ENCODE measurements at places on chromosomes 1 and 21. TPM values are rescaled to one million over a fixed set of nuclear protein-coding genes. Genes with fewer than 3 reads are reported as not detected.
A peak's percentile ranks its signal among the peaks of the same experiment; 100 is the strongest.

LAMB3 gene
- 49.4 TPM for polyA plus RNA-seq

FAM151A gene
- polyA plus RNA-seq = 3.7 TPM

HSF2BP gene
- polyA plus RNA-seq = 0.46 TPM

SYCP1 gene
- not detected for polyA plus RNA-seq

SLC9C2 gene
- polyA plus RNA-seq = not detected

C1QB gene
- polyA plus RNA-seq = 225 TPM

KCNK2 gene
- 0.25 TPM for polyA plus RNA-seq

GRCh38 chr1:11013160-11013531 is 692 bp downstream of the TARDBP start:
- peak overlapping the region; percentile 96 for H3K4me3 ChIP-seq
- no peaks in the 10 kb centered on the region for H3K27me3 ChIP-seq
- H3K27ac ChIP-seq = peak overlapping the region; percentile 96
- H3K36me3 ChIP-seq = peaks cover 7% of the 10 kb centered on the region
- DNase-seq = no peak

- DNase-seq = no peak
- H3K4me1 ChIP-seq = no peaks in the 10 kb centered on the region
- peaks cover 24% of the 10 kb centered on the region for H3K27me3 ChIP-seq
- no peaks in the 10 kb centered on the region for H3K36me3 ChIP-seq
Measured at GRCh38 chr1:29361686-29362085, 125.4 kb downstream of the PTPRU start.

AK4 gene
- 10.8 TPM for polyA plus RNA-seq

PROX1 gene
- polyA plus RNA-seq = 1.4 TPM

- H3K36me3 ChIP-seq = peaks cover 4% of the 10 kb centered on the region
- H3K4me3 ChIP-seq = no peak overlapping the region
- H3K27ac ChIP-seq = peak overlapping the region; percentile 78
- no peaks in the 10 kb centered on the region for H3K27me3 ChIP-seq
Measured at GRCh38 chr1:202564958-202565495, 145.2 kb downstream of the SYT2 start.

- peaks cover 9% of the 10 kb centered on the region for H3K36me3 ChIP-seq
- H3K4me3 ChIP-seq = peak overlapping the region; percentile 96
- no peaks in the 10 kb centered on the region for H3K27me3 ChIP-seq
- H3K27ac ChIP-seq = peak overlapping the region; percentile 95
- DNase-seq = peak; percentile 78
Measured at GRCh38 chr1:22053017-22053860, 730 bp downstream of the CDC42 start.

DNA sequence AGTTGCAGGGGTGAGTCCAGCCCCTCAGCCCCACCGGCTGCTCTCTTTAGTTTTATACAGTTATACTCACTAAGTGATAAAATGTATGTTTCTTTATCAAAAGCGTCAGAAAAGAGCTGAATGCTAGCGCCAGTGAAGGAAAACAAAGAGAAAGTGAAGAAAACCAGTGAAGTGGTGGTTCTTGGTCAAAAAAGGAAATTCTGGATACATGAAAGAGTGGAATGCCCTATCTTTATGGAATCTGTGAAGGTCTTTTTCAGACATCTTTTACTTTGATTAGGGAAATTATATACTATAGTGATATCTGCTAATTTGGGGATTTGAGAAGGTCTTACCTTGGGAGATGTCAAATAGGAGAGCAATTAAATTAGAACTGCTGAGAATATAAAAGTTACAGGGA is 41.3 kb downstream of the GPR3 start:
- peak overlapping the region; percentile 62 for H3K27ac ChIP-seq
- H3K4me1 ChIP-seq = peaks cover 97% of the 10 kb centered on the region
- H3K4me3 ChIP-seq = no peak overlapping the region

DNA sequence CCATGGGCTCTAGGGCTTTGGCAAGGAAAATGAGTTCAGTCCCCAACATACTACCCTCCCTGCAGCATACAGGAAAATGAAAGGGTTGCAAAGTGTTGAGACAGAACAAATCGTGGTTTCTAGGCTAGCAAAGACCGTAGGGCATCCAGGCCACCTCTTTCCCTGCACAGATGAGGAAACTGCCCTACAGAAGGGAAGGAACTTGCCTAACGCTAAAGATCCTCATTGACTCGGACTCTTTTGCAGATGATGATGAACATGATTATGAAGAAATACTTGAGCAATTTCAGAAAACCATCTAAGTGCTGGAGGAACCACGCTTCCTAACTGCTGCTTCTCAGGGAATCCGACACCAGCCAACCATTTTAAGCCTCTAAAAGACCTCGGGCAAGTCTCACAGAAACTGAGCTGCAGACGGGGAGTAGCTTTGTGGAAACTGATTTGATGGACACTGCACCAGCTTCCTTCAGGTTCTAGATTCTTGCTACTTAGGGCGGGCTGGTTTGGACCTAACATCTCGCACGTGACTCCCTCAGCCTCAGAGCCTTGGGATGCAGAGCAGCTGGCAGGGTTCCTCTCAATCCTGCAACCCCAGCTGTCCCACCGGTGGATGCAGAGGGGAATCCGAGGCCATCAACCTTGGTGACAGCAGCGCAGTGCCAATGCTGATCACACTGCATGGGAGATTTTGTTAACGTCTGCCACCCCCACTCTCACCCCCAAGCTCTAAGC is 13.4 kb downstream of the THEMIS2 start:
- no peaks in the 10 kb centered on the region for H3K4me1 ChIP-seq
- peak overlapping the region; percentile 42 for H3K27ac ChIP-seq
- peak; percentile 60 for DNase-seq
- H3K36me3 ChIP-seq = no peaks in the 10 kb centered on the region
- H3K4me3 ChIP-seq = no peak overlapping the region

DNA sequence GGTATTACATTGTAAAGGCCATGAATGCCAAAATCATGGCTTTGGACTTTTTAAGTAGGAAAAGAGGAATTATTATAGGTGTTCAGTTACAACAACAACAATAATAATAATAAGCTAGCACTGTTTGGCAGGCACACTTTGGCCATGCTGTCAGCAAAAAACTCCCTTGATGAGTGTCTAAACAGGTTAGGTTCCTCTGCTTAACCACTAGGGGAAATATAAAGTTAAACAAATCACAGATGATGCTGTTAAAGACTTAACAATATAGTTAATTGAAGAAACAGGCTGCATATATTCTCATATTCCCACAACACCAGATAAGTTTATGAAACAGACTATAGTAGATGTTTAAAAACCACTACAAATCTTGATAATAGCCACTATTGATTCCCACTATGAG is 46.4 kb downstream of the RGS21 start:
- no peak overlapping the region for H3K27ac ChIP-seq
- H3K4me1 ChIP-seq = no peaks in the 10 kb centered on the region
- H3K4me3 ChIP-seq = no peak overlapping the region
- no peaks in the 10 kb centered on the region for H3K36me3 ChIP-seq
- DNase-seq = no peak

CRYAA gene
- polyA plus RNA-seq = not detected

CASZ1 gene
- polyA plus RNA-seq = 4.2 TPM

TDRD5 gene
- polyA plus RNA-seq = 0.69 TPM

- H3K36me3 ChIP-seq = no peaks in the 10 kb centered on the region
- no peaks in the 10 kb centered on the region for H3K27me3 ChIP-seq
- H3K4me3 ChIP-seq = no peak overlapping the region
Measured at GRCh38 chr1:67705735-67706453, 20.9 kb downstream of the GADD45A start.

- H3K36me3 ChIP-seq = no peaks in the 10 kb centered on the region
- peak; percentile 49 for DNase-seq
- no peak overlapping the region for H3K4me3 ChIP-seq
- H3K4me1 ChIP-seq = no peaks in the 10 kb centered on the region
Measured at GRCh38 chr1:201317551-201317950, 34.2 kb downstream of the PKP1 start.

LMOD1 gene
- 15.6 TPM for polyA plus RNA-seq

GRCh38 chr1:159429074-159429861 is 2.7 kb upstream of the OR10J4 start:
- no peaks in the 10 kb centered on the region for H3K36me3 ChIP-seq
- no peaks in the 10 kb centered on the region for H3K4me1 ChIP-seq
- H3K27me3 ChIP-seq = no peaks in the 10 kb centered on the region

DNA sequence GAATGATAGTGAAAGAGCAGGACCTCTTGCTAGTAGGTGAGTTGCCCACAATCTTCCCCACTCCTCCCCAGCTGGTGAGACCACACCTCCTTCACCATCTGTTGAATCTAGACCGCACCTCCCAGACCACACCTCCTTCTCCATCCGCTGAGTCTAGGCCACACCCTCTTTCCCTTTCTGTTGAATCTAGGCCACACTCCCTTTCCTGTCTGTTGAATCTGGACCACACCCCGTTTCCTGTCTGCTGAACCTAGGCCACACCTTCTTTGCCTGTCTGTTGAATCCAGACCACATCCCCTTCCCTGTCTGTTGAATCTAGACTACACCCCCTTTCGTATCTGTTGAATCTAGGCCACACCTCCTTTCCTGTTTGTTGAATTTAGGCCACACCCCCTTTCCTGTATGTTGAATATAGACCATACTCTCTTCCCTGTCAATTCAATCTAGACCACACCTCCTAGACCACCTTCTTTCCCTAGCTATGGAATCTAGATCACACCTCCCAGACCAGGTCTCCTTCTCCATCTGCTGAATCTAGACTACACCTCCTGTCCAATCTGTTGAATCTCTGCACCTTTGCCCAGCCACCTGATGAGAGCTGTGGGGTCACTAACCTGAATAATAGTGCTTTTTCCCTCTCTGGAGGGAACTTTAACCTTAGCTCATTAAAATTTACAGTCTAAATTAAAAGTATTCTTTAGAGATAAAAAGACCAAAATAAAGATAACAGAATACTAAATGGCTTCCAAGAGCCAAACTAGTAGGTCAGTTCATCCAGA is 116.3 kb downstream of the DAB1 start:
- DNase-seq = no peak
- H3K4me3 ChIP-seq = no peak overlapping the region
